Stimulated activated CD8-positive, alpha-beta memory T cell treated with anti-CD3 and anti-CD28 coated beads, Interleukin-15, amount 100 ng/mL, for 48 hours (primary cell): ENCODE measurements at places on chromosomes 12 and 14.

GRCh38 chr12:57237932-57238853 lies 8.7 kb downstream of the SHMT2 start:
- no peak for DNase-seq

DNA sequence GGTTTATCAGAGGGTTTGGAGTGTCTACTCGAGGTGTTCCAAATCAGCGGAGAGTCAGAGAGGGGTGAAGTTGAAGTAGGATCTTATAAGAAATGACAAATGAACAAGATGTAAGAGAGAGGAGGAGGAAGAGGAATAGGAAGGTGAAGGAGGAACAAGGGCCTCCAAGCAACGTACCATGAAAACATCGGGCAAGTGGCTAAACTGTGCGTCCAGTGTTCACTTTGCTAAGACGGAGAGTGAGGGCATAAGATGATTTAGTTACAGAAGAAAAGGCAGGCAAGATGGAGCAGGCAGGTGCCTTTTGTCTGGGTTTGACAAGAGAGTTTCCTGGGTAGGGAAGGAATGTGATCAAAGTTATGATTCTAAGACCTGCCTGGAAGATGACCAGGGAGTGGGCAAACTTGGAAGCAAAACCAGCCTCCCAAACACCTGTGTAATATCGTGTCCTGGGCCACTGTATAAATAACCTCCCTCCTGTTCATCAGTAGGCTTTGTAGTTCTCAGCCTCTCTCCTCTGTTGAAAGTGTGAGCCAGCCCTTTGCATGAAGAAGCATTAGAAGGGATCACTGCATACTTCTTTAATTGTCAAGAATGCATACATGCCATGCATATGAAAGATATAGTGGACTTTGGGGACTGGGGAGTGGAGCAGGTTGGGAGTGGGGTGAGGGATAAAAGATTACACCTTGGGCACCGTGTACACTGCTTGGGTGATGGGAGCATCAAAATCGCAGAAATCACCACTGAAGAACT lies 111.4 kb downstream of the ZFP36L1 start:
- DNase-seq: no peak

- DNase-seq: no peak
Measured at GRCh38 chr12:54376596-54376995, 7.9 kb downstream of the ZNF385A start.

- DNase-seq: no peak
Measured at GRCh38 chr12:116964054-116965050, 53.6 kb downstream of the FBXW8 start.

DNA sequence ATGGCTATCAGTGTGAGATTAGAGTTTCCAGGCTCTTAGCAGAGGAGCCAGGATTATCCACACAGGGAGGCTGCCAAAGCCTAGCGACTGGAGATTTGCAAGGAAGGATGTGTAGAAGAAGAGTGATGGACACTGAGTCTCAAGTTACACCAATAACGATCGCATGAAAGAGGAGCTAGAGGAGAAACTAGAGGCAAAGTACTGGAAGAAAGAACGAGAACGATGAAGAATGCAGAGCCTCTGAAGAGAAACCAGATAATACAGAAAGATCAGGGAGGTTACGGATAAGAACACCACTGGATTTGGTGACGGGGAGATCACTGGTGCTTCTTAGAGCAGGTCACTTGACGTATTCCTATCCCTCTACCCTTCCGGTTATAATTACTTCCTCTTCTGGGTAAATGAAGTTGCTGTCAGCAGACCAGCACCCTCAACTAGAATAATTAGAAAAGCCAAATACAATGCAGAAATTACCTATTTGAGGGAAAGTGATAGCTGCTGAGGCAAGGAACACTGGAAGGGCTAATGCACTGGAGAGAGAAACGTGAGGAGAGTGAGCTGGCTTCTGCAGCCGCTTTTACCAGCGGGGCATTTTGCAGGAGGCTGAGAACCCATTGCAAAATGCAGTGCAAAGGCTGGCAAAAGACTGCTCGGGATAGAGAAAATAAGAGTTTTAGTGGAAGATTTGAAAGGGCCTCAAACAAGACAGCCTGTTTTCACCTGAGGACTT lies 93.1 kb upstream of the HIF1A start:
- DNase-seq: no peak

- DNase-seq: no peak
Measured at GRCh38 chr14:72894323-72894622, 372 bp upstream of the DPF3 start.
